8988T (cell line): ENCODE measurements at places on chromosomes 5 and 9.

GRCh38 chr5:138354926-138355378, 2.5 kb downstream of the KDM3B start:
- DNase-seq: peak; percentile 58

DNA sequence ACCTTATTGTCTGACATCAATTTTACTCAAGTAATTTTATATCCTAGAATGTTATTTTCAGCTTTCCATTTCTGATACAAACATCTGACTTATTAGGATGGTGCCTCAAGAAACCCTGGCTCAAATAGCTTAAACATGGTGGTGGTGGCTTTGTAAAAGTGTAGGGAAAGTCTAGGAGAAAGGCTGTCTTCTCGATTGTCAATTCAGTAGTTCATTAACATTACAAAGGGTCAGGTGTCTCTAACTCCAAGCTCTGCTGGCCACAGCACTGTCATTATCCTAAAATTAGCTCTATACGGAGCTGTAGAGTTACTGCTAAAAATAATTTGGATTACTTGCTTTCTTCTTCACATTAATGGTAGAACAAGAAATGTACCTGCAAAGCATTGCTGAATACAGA, 1360.1 kb upstream of the CDH6 start:
- DNase-seq: no peak

DNA sequence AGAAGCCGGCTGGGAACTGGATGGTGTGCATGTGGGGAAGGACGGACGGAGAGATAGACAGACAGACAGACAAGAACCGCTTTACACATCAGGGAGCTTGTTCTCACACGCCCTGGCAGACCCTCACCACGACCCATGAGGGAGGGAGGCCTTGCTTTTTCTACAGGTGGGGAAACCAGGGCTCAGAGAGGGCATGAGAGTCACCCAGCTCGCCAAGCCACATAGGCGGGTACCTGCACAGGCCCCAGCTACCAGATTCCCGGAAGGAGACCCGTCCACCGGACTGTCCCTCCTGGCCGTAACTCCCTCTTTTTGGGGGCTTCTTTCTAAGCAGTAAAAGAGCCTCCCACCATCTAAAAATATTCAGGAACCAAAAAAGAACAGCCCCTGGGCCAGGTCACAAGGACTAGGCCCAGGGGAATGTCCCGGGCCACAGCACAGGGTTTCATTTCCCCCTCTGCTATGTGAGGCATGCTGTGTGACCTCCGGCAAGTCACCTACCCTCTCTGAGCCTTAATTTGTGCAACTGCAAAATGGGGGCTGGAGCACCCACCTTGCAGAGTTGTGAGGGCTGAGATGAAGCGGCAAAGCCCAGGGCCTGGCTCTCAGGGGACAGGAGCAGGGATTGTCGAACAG, 84.4 kb upstream of the SARDH start:
- DNase-seq: no peak

DNA sequence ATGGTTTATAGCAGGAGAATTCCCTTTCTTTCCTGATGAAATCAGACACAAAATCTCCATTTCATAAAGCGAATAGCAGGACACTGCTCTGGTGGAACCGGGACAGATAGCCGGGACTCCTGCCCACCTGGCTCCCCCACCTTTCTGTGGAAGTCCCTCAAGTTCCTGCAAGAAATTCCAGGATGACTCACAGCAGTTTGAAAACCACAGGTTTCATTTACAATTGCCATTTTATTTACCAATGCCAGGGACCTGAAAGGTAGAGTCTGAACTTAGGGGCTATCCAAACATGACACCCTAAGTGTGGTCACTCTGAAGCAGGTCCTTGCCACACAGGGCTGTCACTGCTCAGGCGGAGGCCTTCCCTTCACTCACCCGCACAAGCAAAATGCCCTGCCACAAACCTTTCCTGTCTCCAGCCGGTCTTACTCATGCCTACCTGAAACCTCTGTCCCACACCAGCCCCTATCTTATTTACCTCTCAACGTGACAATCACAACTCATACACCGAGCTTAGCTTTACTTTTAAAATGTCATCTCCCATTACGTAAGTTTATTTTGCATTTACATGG, 63.3 kb upstream of the TAF1L start:
- no peak for DNase-seq

DNA sequence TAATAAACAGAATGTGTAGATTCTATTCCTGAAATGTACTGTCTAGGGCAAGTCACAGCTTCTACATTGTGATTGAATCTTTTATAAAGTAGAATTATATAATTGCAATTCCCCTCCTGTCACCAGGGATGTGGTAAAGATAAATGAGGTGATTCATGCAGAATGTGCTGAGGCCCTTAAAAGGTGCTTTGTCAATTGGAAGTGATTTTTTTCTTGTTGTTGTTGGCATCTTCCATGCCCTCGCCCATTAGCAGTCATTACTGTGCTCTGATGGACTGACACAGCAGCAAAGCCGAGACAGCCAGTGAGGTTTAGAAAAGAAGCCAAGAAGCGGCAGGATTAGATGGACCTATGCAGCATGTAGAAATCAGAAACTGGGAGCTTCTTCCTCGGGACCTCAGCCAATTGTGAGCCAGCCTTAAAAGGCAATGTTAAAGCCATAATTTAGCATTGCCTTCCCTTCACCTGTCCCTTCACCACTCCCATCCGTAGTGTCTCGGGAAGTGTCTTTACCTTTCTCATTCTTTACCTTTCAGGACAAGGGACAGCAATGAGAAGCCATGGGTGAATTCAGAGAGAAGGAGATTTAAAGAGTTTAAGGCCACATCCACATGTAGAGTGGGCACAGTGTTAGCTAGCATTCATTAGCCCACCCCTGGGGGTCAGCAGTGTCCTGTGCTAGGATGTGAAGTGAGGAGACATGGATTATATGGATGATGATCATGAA, 257.8 kb downstream of the PLK2 start:
- no peak for DNase-seq

GRCh38 chr5:161846746-161847145, 1.2 kb upstream of the GABRA1 start:
- DNase-seq: no peak

DNA sequence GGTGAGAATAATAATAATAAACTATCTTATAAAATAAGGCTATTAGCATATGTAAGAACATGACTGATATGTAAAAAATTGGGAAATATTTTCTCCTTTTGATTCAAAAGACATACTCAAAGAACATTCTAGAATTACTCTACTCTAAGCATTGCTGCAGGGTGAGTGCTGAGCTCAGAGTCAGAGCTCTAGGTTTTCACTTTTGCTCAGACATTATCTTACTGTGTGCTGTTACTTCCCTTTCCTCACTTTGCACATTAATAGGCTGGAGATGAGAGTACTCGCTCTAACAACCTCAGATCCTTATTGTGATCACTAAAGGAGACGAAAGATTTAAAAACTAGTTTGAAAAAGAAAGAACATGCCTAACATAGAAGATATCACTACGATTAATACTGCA, 99.4 kb upstream of the C9orf72 start:
- DNase-seq: no peak

DNA sequence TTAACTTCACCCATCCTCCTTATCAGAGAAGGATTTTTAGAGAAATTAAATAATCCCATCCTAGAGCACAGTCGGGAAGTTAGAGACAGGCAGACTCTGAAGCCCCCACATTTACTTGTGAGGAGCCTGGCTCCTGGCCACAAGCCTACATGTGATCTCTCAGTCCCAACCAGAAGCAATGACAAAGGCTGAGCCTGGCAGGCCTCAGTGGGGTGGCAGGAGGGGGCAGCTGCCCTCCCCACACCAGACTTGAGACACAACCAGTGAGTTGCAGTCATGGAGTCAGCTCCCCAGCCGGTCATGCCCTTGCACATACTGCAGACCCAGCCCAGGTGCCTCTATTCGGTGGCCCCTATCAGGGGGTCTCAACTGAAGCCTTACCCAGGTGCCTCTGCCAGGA, 11.0 kb downstream of the NAIF1 start:
- DNase-seq: no peak

DNA sequence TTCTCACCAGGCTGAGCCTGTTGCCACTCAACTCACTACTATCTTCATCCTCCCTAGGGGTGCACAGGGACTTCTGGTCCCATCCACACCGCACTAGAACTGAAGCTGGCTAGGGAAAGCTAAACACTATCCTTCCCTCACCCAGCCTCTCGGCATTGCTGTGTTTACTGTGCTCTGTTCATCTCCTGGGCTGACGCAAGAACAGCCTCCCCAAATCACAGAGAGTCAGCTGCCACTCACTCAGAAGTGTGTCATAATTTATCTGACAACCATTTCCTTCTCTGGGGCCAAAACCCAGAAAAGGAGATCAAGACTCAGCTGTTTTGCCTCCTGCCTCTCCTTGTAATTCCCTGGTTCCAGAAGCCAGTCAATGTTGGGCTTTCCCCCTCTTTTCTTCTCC, 92.8 kb downstream of the ARHGEF28 start:
- DNase-seq: no peak

- DNase-seq: no peak
Observed at GRCh38 chr9:120878188-120879130, 1.5 kb upstream of the PHF19 start.

DNA sequence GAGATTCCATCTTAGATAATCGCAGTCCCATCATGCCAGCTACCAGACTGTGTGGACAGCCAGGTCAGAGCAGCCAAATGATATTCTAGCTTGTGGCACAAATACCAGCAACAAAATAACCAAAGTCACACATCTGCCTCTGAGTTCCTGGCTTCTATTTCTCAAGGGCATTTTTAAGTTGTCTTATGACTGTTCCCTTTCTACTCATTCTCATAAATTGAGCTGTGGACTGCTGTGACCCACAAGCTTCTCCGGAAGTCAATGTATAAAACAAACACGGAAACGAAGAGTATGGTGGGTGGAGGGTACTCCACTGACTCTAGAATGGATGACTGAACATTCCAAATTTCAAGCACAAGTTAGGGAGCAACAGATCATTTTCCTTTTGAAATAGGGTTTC, 43.9 kb downstream of the PDCD1LG2 start:
- no peak for DNase-seq

DNA sequence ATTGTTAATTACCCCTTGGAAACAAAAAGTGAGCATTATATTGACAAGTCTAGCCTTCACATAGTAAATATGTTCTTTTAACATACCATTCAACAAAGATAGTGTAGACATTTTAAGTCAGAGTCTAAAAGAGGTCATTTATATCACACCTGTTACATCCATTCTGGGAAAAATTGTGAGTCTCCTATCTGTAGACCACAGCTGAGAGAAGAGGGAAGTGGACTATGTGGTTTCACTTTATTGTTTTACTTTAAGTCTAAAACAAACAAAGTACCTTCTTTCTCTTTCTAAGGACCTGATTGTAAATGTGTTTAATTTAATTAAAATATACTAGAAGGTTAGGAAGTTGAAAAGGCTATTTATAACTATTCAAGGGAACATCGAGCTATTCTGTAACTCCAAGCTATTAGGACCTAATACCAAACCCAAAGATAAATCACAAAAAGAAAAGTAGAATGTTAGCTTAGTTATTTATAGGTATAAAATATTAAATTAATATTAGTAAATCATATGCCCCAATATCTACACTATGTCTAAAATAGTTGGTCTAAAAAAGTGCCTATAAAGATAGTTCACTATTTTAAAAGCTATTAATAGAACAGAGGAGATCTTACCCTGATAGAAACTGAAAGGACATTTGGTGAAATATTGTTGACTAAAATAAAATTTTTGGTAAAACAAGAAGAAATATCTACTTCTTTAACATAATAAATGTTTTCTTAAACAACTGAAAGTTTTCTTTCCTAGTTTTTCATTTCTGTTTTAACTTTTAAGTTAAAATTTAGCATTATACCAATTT, 134.9 kb downstream of the TMEM167A start:
- DNase-seq: no peak

DNA sequence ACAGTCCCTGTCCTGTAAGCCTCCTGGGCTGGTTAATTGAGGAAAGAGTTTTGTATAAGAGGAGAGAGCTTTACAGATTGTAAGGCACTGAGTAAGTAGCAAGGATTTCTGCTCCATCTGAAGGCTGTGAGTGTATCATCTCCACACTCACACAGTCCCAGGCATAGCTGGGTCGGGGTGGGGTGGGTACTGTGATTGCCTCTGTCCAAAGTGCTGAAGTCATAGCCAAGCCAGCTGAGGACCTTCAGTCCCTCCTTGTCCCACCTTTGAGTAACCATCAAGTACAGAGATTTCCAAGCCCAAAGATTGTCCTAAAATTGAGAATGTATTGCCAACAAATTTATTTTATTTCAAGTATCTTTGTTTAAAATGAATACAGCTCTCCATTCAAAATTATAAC, 5.5 kb upstream of the DNAJB5 start:
- no peak for DNase-seq

DNA sequence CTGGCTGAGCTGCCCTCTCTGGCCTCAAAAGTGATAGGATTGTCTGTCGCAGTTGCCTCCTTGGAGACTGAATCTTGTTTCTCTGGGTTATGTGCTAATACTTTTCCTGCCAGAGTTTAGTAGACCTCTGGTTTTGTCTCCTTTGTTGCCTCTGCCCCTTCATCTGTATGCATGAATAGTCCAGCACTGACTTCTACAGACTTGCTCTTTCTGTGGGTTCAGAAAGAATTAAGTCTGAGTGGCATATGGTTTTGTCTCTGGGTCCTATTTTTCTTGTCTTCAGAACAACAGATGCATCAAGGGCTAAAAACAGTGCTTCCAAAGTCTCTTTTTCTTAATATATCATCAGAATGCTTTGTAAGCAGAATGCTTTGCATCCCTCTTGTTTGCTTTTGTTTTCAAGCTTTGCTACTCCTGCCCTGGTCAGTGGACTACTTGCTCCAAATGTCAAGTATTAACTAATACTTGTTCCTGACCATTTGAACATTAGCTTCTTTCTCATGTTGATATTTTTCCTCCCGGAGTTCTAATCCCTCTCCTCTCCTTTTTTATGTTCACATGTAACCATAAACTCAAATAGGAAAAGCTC, 131.7 kb downstream of the UNC13B start:
- DNase-seq: no peak

GRCh38 chr9:112170968-112171367, 4.1 kb downstream of the SUSD1 start:
- no peak for DNase-seq

GRCh38 chr5:170571281-170571731, 67.5 kb downstream of the KCNIP1 start:
- no peak for DNase-seq
